ENCODE measurements at places on chromosomes 2 and 18.

DNA sequence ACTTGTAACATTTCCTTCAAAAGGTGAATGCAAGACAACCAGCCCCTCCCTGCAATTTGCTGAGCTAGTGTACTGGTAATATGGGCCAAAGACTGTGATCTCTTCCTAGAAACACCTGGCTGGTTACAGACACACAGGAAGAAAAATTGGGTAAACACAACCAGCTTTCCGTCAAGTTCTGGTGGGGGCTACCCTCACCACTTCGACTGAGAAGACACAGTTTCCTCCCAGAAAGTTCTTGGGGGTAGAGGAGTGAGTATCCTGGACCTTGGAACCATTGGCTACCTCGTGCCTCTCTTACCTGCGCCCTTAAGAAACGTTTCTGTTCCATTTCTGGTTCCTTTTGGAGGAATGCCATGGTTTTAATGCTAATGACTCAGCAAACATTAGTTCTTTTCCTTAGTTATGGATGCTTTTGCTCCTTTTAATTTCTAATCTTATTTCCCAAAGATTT lies 120.9 kb upstream of the DLX2 start:
- no peak for DNase-seq

GRCh38 chr2:236250286-236250685 lies 13.9 kb downstream of the ASB18 start:
- DNase-seq, result no peak

DNA sequence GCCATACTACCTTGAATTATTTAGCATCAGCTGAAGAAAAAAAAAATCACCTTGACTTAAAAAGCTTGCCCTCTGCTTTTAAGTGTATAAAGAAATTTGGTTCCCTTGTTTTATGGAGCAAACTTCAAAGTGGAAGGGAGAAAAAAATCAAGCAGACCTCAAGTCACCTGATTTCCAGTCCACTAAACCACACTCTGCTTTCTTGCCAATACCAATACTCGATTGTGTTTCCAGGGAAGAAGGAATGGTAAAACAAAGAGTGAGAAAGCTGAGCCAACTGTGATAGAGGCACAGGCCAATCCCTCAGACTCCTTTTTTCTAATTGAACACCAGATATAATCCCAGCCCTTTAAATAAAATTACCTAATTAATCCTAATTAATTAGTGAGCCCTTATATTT lies 587.3 kb downstream of the ARHGAP15 start:
- no peak for DNase-seq

DNA sequence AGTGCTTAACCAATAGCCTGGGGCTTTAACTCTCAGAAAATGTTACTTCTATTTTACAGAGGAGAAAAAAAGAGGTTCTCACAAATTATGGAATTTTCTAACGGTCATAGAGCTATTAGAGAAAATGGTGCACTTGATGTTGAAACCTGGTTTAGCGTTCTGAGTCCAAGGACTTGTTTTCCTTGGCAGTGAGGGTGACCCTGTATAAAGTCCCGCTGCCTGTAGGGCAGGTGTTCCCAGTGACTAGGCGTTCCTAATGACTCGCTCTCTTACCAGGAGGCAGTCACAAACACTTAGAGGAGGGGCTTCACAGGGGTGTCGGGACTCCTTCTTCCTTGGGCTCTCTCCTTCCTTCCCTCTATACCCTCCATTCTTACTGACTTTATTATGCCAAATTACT lies 175.8 kb downstream of the ACTR3 start:
- DNase-seq, result no peak

DNA sequence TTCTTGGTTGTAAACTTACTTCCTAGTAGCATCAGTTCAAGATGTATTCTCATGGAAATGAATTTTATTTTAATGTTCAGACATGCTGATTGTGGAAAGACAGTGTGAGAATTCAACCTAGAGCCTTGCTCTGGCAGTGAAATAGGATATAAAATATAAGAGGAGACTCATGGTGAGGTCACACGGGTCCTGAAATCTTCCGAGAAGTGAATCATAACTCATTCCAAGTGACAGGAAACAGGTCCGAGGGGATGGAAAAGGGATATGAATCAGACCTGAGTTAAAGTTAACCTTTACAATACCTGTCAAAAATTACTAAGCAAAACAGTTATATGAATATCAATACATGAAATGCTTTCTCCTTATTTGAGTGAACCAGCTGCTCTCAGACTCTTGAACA lies 185.2 kb upstream of the LRRTM1 start:
- DNase-seq, result peak; percentile 25

DNA sequence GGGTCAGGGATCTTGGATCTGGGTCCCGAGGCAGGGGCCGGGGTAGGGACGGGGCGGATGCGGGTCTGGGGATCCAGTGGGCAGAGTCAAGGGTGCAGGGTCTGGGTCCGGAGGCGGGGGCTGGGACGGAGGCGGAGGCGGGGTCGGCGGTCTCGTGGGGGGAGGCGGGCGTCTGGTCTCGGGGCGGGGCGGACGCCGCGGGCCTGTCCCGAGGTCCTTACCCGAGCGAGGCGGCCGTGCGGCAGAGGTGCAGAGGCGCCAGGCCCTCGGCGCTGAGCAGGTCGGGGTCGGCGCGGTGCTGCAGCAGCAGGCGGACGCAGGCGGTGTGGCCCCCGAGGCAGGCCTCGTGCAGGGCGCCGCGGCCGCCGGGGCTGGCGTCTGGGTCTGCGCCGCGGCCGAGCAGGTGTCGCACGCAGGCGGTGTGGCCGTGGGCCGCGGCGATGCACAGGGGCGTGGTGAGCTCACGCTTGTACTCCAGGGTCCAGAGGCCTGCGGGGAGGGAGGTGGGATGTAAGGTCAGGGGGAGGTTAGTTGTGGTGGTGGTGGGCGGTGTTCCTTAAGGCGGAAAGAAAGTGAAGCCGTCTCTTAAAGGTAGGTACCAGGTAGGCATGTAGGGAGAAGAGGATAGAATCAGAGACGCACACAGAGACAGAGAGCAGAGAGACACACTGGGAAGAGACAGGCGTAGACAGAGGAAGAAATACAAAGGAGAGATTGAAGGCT lies 26.6 kb downstream of the ASB18 start:
- DNase-seq, result no peak

- DNase-seq, result no peak
Observed at GRCh38 chr2:64913357-64913869, 75.8 kb upstream of the SLC1A4 start.

DNA sequence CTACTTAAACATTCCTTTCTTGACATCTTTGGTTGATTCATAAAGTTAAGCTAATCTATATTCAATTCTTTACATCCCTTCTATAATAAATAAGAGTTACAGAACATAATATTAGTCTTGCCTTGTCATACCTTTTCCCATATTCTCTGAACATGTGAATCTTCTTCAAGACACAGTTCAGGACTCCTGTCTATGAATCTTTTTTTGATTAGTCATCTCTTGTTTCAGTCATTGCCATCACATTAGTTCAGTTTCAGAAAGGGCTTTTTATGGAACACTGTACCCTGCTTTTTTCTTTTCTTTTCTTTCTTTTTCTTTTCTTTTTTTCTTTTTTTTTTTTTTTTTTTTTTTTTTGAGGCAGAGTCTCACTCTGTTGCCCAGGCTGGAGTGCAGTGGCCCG lies 181.2 kb downstream of the UBE2E3 start:
- DNase-seq, result no peak

DNA sequence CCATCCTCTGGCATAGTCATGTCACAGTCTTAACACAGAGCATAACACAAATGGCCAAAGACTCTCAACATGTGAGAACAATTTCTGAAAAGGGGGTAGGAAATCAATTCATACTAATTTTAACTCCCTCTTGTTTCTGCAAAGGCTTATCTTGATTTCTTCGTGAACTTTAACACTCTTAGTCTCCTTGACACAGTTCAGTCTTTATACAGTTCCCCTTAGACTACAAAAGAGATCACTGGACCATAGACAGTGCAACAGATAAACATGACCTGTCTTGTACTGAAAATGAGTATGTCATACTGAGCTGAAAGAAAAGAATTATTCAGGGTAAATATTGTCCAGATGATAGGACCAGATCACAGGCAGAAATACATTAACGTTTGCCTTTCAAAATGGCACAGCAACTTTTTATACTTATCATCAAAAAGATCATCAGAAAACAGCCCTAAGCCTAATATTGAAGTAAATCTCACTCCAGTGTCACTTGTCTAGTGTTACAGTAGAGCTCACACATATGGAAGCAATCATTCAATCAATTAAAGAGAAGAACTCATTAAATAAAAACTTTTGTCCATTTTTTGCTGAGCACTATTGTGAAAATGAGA lies 56.4 kb upstream of the VRK2 start:
- DNase-seq, result no peak

DNA sequence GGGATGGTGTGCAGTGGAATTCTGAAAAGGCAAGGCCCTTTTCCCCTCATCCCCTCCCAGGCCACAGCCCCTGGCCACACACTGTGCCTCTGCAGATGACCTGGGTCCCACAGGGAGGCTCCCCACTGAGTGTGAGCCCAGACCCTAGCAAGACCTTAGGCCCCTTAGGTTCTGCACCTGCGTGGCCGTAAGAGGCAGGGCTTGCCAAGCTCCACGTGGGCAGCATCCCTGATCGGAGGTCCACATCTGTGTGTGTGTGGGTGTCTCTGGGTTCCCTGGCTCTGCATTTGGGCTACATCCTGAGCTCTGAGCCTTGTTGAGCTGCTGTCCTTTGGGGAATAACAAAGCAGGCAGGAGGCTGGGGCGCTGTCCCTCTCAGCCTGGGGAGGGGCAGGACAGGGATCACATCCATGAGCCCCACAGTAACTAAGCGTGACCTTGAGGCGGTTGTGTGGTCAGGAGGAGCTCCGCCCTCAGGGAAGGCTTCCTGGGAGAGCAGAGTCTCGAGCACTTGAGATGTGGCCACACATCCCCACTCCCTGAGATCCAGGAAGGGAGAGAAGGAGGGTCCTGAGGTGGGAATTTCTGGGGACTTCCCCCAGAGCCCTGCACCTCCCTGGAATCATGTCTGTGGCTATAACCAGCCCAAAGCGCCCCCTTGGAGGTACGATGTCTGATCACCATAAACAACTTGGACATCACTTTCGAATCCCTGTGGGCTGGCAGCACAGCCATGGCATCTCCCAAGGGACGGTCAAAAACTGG lies 84.8 kb downstream of the STPG4 start:
- no peak for DNase-seq

GRCh38 chr2:181684454-181685149 lies 4.3 kb upstream of the NEUROD1 start:
- DNase-seq, result no peak

- DNase-seq, result no peak
Observed at GRCh38 chr2:37394263-37394662, 49.8 kb downstream of the QPCT start.

- DNase-seq, result peak; percentile 63
Observed at GRCh38 chr2:242085941-242086621, 216.6 kb downstream of the RTP5 start.

DNA sequence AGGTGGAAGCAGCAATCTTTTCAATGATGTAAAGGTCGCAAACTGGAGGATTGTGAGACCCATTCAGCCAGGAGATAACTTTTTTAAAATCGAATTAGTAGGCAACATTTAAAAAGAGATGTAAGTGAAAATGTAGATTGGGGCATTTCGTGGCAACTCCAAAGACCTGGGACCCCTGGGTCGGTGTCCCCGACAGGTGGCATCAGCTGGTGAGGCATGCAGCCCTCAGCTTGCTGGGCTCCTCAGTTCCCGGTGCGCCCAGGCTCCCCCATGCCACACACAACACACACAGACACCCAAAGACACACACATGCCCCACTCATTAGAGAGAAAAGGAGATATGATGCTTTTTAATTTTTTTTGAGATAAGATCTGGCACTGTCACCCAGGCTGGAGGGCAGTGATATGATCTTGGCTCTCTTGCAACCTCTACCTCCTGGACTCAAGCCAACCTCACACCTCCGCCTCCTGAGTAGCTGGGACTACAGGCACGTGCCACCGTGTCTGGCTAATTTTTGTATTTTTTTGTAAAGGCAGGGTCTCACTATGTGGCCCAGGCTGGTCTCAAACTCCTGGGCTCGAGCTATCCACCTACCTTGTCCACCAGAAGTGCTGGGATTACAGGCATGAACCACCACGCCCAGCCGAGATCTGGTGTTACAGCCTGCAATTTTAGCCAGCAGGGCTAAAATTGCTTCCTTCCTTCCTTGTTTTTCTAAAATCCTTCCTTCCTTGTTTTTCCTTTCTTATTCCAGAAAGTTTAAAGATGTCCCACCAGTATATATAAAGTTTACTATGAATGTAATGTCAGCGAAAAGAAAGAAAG lies 122.6 kb upstream of the EPAS1 start:
- DNase-seq, result no peak

DNA sequence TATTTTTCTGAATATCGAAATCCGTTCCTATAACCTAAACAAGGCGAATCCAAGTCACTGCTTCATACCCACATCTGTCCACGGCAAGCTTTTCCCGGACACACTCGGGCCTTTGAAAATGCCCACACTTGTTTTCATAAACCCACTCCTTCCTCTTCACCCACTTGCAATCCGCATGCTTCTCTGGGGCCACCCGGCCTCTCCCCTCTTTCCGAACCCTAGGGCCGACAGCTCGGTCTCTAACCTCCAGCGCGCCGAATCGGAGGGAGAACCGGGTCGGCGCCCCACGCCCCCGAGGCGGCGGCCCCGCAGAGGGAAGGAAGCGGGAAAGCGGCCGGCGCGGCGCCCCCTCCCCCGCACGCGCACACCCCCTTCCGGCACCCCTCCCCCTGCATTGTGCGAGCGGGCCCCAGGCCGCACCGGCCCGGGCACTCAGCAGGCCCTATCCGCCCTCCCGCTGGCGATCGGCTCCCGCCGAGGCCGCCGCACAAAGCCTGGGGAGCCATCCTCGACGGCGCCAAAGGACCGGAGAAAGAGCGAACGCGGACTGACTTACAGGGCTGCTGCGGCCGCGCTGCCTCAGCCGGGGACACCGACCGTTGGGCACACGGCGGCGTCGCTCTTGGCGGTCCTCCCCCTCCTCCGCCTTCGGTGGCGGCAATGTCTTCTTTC lies 467 bp downstream of the PUM2 start:
- DNase-seq, result peak; percentile 67

GRCh38 chr2:24435391-24436316 lies 55.4 kb upstream of the NCOA1 start:
- DNase-seq, result peak; percentile 82

GRCh38 chr2:96409081-96409819 lies 73.7 kb downstream of the NCAPH start:
- no peak for DNase-seq

DNA sequence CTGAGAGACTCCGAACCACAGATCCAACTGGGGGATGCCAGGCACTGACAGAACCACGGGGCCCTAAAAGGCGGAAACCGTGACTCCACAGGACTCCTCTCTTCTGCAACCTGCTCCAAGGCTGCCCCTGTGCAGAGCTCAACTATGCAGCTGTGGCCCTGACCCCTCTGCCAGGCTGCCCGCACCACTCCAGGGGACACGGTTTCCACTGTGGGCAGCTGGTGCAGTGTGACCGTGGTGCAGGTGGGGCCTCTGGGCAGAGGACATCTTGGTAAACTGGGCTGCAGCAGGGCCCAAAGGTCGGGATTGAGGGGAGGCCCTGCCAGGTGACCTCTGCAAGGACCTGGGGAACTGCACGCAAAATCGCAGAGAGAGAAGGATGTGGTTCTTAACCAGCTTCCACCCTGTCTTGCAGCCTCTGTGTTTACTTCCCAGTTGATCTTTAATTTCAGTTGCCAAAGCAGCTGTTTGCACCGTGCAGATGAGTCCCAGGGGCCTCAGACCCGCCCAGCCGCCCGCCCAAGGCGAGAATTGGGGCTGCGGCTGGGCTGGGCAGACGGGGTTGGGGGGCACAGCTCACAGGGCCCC lies 104.6 kb upstream of the CTDP1 start:
- DNase-seq, result no peak

Measured in adipocyte (in vitro differentiated cells).